ENCODE measurements at places on chromosomes 13 and 19.

- DNase-seq = no peak
Observed at GRCh38 chr13:111914241-111915103, 152.5 kb upstream of the SOX1 start.

DNA sequence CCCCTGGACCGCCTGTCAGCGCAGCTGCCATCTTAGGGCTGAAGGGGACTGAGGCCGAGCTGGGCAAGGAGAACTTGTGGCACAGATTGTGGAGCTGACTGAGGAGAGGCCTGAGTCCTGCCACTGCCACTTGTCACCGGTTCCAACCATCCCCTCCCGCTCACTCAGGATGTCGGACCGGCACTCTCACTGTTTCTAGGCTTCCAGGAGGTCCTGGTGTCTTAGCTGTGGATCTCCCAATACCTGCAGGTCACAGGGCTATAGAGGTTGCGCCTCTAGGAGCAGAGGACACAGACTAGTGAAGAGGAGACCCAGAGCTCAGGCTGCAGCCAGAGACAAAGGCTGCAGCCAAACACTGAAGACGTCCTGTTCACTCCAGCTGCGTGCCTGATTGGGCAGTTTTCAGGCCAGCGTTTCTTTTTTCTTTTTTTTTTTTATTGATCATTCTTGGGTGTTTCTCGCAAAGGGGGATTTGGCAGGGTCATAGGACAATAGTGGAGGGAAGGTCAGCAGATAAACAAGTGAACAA lies 15.3 kb upstream of the ZNF486 start:
- DNase-seq = no peak

DNA sequence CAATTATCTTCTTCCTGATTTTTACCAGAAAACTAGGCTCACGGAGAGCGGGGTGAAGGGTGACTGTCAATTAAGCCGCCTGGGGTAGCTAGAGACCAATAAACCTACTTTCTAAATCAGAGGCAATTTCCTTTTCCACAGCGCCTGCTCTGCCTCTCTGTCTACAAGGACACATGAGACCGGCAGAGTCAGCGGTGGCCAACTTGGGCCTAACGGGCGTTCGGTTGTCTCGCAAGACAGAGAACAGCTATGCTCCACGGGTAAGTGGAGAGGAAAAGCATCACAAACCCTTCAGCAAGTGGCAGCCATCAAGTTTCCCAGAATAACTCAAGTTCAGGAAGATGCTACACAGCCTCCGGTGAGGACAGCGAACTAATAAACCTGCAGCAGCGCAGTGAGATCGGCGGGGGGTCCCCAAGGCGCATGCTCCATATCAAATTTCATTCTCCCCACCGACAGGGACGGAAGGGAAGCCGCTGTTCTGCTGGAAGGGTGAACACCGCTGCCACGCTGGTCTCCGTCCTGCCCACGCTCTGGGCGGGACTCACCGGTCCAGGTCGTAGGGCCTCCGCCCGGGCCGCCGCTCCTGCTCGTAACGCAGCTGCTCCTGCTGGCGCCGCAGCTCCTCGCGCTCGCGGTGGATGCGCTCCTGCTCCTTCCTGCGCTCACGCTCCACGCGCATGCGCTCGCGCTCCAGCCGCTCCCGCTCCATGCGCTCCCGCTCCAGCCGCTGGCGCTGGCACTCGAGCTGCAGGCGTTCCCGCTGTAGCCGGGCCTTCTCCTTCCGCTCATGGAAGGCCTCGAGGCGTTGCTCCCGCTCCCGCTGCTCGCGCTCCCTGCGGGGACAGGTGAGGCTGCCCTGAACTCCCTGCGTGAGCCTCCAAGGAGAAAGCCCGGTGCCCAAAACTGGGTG lies 25.8 kb upstream of the TINCR start:
- no peak for DNase-seq

- DNase-seq = no peak
Observed at GRCh38 chr13:97659602-97660001, 225.6 kb downstream of the RAP2A start.

- no peak for DNase-seq
Observed at GRCh38 chr13:51495316-51495715, 42.5 kb upstream of the INTS6 start.

Measured in activated CD4-positive, alpha-beta memory T cell treated with anti-CD3 and anti-CD28 coated beads for 36 hours (primary cell).